ENCODE measurements at places on chromosomes 2 and 18.

DNA sequence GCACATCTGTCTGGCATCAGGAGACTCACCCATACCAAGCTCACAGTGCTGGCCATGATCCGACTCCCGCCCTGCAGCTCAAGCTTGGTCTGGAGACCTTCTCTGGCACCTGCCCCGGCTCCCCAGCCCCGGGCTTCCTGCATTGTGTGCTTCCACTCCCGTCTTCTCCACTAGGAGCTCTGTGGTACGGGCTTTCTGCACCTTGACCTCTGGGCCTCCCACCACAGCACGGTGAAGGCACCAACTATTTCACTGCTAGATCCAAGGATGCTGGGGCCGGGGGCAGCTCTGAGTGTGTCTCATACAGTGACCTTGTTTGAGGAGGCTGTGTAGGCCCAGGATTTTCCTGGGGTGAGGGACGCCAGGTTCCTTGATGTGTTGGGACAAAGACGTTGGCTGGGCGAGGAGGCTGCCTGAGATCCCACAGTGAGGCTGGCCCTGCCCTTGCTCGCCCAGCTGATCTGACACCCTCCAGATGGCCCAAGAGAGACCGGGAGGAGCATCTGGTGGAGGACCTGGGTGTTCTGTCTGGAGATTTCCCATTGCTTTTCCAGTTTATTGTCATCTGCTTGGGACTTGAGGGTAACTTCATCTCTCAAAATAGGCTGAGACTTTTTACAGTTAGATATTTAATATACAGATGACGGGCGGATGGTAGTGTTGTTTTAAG lies 64.0 kb downstream of the HPCAL1 start:
- no peak for DNase-seq

DNA sequence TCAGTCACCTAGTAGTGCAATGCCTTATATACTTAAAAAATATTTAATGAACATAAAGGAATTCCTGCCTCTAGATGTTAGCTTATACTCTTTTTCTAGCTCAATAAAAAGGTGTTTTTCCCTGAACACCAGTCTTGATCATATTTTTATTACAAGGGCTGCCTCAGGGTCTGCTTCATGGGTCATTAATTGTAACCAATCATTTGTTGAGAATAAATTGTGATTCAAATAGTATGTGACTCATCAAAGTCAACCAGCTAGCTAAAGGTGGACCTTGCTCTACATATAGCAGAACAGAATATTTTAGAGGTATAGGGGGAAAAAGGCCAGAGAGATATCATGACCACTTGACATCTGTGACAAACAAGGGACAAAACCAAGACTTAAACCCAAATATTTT lies 114.0 kb downstream of the PIK3C3 start:
- no peak for DNase-seq

DNA sequence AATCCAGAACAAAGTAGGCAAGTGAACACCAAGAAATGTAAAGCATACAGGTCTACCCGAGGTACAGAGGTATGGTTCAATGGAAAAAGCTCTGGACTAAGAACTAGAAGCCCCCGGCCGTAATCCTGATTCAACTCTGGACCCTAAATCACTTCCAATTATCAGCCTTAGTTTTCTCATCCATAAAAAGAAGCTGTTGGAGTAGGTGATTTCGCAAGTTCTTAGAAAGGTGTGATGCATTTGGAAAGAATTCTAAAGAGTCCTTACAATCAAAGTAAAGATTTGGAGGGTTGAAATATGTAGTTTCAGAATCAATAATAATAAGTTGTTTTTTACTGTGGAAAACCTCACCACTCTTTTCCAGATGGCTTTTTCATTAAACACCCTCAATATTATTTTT lies 622.1 kb upstream of the ID2 start:
- DNase-seq: no peak

GRCh38 chr2:95351598-95351915 lies 51.0 kb upstream of the FAHD2A start:
- no peak for DNase-seq

- no peak for DNase-seq
These were observed 30.9 kb upstream of the NAB1 start for GRCh38 chr2:190618030-190618429.

GRCh38 chr2:232593982-232594381 lies 39.4 kb upstream of the EFHD1 start:
- DNase-seq: no peak
